ENCODE measurements at places on chromosomes 6 and 20. TPM values are rescaled to one million over a fixed set of nuclear protein-coding genes. Genes with fewer than 3 reads are reported as not detected.

DNA sequence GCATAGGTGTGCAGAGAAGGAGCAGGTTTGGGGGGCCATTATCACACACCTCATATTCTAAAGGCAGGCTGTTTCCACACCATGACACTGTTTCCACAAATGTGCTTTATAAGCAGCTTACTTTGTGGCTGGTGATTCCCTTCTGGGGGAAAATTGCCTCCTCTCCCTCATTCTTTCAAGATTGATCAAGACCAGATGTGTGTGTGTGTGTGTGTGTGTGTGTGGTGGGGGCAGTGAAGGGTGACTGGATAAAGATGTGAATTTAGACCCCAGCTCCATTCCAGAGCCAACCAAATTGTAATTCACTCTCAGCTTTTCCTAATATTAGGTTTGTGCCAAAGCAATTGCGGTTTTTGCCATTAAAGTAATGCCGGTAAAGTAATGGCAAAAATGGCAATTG, 45.6 kb downstream of the EDN3 start:
- DNase-seq: no peak

- peak; percentile 27 for DNase-seq
Observed at GRCh38 chr6:52741872-52742271, 21.4 kb downstream of the GSTA2 start.

FLRT3 gene
- total RNA-seq: 17.1 TPM

DNA sequence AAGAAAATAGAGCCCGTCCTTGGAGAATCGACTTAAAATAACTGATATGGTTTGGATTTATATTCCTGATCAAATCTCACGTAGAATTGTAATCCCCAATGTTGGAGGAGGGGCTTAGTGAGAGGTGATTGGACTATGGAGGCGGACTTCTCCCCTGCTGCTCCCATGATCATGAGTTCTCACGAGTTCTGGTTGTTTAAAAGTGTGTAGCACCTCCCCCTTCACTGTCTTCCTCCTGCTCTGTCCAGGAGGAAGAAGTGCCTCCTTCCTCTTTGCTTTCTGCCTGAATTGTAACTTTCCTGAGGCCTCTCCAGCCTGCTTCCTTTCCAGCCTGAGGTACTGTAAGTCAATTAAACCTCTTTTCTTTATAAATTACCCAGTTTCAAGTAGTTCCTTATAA, 529.2 kb downstream of the HAO1 start:
- no peak for DNase-seq

GRCh38 chr20:18401305-18401704, 65.5 kb downstream of the DZANK1 start:
- no peak for DNase-seq

GRCh38 chr6:44222486-44223318, 693 bp upstream of the SLC29A1 start:
- DNase-seq: no peak

EPPIN gene
- total RNA-seq: not detected

PFDN4 gene
- 47.4 TPM for total RNA-seq

ADGRG6 gene
- 20.1 TPM for total RNA-seq

GRCh38 chr20:4130404-4131189, 115.2 kb upstream of the RNF24 start:
- peak; percentile 75 for DNase-seq

HAO1 gene
- total RNA-seq: not detected

CD93 gene
- under 0.01 TPM for total RNA-seq

DNA sequence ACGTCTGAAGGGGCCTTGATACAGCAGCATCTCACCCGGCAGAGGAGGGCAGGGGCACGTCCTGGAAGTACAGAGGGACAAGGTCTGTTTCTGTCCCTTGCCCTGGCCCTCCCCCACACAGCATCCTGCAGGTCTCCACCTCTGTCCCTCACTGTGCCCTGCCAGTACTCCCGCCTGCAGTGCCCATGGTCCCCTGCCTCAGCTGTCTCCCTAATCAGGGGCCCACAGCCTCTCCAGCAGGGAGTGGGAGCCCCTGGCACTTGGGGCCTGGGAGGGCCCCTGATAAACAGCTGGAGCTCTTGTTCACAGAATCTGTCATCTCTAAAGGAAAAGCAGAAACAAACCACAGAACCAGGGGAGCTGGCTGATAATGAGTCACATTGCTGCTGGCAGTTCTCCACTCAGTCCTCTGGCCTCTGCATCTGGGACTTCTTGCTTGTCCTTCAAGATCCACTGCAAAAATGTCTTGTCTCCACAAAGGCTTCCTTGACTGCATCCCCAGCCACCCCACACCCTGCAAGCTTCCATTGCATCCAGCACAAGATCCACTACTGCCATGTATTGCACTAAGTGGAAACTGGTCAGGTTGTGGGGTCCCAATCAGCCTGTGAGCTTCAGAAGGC, 33.2 kb upstream of the TAF8 start:
- DNase-seq: peak; percentile 63

- peak; percentile 63 for DNase-seq
Observed at GRCh38 chr20:11266571-11266970, 592.8 kb upstream of the JAG1 start.

SLC17A2 gene
- not detected for total RNA-seq

NKX2-4 gene
- not detected for total RNA-seq

DNA sequence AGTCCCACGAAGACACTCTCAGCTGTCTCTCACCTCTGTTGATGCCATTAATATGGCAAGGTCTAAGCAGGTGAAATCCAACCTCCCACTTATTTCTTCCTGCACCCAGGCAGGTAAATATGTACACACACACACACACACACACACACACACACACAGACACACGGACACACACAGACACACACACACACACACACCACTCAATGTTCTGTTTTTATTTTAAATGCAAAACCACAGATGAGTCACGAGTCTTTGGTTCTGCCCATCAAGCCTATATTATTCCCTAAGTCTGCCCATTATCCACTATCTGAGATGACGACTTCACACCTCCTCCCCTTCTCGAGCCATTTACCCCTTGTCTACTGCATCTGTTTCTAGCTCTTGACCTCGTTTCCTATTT, 344.7 kb downstream of the CDH26 start:
- peak; percentile 15 for DNase-seq

GRCh38 chr6:107846262-107846795, 22.2 kb upstream of the SCML4 start:
- DNase-seq: no peak

DNAH8 gene
- not detected for total RNA-seq

DNA sequence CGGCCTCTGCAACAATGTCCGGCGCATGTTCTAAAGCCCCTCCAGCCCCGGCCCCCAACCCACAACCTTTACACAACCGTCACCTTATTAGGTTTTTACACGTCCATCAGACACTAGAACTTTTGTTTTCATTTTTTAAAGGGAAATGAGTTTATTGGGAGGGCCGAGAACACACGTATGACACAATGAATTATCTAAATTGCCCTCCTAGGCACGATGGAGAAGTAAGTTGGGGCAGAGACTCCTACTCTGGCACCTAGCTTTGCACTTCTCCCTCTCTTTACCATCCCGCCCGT, 1.2 kb upstream of the DLL1 start:
- no peak for DNase-seq

DNA sequence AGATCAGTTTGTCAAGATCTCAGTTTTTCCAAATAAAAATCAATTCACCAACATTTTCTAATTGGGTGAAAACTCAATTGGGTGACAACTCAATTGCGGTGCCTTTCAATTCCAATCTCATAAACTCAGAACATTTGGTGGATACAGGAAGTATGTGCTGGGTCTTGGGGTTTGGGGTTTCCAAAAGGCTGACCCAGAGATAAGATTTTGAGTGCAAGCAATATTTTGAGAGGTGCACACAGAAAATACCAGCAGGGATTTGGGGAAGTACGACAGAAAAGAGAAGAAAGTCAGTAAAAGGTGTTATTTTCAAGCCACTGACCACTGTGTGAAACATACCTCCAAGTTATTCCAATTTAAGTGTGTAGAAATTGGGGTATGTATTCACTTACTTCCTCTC, 258.0 kb downstream of the PHACTR1 start:
- no peak for DNase-seq

DCDC2 gene
- under 0.01 TPM for total RNA-seq

DNA sequence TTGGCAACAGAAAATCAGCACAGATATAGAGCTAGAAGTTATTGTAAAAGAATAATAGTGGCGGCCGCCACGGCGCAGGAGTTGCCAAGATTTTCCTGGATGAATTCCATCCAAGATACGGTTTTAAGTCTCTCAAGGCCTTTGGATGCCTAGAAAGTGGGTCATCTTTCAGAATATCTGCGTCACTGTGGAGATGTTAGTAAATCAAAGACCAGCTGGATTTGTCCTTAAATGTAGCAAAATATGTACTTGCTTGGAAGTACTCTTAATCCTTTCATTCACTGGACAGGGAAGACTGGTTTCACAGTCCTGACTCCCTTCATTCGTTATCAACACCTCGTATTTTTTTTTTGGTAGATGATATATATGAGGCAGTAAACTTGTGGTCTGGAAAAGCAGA, 83.0 kb downstream of the SLC22A3 start:
- DNase-seq: peak; percentile 31

GNAS-AS1 gene
- total RNA-seq: 1.3 TPM

DNA sequence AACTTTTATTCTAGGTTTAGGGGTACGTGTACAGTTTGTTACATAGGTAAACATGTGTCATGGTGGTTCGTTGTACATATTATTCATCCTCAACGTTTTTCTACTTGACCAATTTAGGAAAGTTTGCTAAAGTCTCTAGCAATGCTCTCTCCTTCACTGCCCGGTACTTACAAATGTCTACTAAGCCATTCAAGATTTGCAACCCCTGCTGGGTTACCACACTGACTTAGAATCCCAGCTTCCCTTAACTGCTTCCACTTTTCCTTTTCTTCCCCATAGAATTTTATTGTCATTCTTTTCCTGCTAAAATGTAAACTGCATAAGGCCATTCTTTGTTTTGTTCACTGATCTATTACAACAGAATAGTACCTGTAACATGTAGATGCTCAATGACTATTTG, 97.4 kb downstream of the SMPDL3A start:
- no peak for DNase-seq

LAMA4 gene
- 0.38 TPM for total RNA-seq

DNA sequence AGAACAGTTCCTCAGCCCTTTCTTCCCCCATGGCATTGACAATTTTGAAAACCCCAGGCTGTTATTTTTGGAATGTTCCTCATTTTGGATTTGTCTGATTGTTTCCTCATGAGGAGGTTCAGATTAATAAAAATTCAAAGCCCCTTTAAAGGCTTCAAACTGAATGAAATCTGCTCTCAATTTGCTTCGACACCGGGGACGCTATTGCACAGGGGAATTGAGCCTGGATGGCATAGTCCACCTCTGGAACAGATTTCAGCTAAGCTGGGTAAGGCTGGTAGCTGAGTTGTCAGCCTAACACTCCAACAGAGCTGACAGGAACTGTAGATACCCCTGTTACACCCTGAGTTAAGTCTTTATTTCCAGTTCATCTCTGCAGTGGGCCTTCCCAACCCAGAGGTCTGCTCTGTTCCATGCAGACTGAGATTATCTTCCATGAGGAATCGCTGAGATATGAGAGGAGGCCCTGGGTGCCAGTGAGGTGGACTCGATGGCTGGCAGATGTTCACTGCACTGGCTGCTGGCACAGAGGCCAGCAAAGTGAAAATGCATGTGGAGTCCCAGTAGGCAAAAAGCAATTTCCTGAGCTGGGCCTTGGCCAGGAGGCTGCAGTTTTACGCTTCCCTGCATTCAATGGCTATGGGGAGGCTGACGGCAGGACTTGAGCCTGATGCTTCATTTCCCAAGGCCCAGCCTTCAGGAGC, 73.3 kb upstream of the PAX1 start:
- no peak for DNase-seq
